ENCODE measurements at places on chromosomes 2 and 18.

GRCh38 chr2:130336150-130336876 lies 6.4 kb upstream of the IMP4 start:
- no peak for DNase-seq

DNA sequence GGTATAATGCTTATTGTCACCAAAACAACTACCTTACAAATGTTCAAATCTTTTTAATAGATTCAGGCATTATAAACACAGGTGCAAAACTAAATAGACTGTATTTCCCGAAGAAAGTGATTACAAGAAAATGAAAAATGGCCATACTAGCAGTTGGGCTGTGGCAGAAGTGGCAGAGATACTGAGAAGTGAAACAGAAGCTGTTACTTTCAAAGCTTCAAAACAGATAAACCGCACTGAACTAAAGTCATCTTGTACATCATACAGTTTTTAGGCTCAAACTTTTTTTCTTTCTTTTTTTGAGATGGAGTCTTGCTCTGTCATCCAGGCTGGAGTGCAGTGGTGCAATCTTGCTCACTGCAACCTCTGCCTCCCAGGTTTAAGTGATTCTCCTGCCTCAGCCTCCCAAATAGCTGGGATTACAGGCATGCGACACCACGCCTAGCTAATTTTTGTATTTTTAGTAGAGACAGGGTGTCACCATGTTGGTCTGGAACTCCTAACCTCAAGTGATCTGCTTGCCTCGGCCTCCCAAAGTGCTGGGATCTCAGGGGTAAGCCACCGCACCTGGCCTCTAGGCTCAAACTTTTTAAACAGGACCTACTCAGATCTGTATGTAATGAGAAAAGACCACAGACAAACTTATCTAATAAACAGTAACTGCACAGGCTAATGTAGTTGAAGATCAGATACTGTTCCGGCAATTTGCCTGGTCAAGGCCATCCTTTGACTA lies 77.9 kb upstream of the SATB2 start:
- DNase-seq: no peak

DNA sequence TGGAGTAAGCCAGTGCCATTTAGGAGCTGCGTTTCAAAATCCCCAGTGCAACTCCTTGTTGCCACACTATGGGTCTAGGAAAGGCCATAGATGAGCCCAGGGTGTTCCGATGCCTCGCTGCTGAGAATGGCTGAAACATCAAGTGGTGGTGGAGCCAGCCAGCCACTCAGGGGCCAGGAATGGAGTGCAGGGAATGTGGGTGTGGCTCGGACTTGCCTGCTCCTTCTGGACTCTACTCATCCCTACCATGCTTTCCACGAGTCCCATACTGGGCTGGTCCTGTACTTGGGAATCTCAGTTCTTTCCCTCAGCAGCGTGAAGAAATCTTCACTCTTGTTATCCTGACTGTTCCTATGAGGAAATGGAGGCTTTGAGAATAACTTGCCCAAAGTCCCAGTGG lies 143.5 kb downstream of the INSIG2 start:
- no peak for DNase-seq

GRCh38 chr2:12704378-12704777 lies 12.4 kb upstream of the TRIB2 start:
- DNase-seq: no peak

DNA sequence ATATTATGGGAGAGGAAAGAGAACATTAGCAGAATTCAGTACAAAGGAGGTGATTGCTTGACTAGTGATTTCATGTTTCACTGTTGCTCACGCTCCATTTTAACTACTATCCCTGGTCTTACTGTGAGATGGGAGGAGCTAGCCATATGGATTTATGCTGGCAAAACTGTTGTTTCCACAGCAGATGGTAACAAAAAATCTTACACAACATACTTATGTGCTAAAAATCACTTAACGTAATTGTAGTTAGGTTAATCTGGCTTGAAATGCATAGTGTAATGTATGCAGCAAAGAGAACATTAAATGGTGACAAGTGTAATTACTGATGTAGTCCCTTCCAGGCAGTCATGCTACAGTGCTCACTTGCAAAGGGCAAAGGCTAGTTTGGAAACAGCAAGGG lies 155.6 kb upstream of the LYPD1 start:
- no peak for DNase-seq

DNA sequence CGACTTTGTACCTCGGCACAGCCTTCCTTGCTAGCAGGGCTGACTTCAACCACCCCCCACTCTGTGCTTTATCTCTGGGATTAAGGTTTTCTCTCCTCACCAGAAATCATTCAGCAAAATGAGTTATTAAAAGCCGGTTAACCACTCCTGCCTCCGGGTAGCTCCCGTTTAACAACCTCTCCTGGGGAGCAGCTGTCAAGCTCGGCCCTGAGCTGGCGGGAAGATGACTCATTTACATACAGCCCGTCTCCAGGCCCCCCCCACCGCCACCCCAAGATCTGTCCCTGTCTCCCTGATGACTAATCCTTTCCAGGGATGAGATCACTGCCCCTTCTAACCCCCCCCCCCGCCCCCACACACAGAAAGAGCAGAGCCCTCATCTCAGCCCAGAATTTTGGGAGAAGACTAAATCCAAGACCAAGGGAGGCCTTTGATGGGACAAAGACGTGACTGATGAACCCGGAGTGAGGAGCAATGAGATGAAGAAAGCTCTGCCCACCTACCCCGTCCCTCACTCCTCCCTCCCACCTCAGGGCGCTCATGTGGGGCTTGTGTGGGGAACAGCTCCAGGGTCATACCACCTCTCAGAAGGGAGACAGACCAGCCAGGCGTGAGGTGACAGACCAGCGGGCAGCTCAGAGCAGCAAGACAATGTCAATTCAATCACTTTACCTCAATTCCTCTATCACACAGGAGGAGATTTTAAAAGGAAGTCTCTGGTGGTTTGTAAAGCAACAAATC lies 131.4 kb downstream of the MSH2 start:
- DNase-seq: no peak

DNA sequence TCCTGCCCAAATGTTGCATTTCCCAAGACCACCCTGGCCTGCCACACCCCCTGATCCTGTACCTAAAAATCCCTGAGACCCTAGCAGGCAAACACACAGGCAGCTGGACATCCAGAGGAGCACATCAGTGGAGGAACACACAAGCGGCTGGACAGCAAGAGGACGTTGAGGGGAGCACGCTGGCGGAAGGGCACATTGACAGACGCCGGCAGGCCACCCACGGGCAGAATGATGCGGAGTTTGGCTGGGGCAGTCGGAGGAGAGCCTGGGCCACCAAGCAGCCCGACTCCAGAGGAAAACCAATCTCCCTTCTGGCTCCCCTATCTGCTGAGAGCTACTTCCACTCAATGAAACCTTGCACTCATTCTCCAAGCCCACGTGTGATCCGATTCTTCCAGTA lies 47.7 kb downstream of the EMX1 start:
- DNase-seq: no peak

DNA sequence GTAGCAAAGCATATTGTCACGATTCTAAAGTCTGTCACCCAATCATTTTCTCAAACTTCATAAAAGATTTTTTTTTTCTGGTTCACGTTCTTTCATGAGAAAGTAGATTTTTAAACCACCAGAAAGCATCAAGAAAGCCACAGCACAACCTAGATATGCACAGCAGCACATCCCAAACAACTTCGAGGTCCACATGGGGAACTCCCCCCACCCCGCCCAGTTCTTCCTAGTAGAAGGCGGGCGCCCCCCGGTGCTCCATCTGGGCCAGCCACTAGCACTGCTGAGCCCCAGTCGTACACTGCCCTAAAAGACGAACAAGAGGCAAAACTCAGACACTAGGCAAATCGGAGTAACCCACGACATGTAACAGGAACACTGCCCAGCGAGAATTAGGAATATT lies 15.5 kb downstream of the HDLBP start:
- no peak for DNase-seq

- DNase-seq: no peak
Measured at GRCh38 chr2:38016219-38016618, 59.7 kb downstream of the CYP1B1 start.

DNA sequence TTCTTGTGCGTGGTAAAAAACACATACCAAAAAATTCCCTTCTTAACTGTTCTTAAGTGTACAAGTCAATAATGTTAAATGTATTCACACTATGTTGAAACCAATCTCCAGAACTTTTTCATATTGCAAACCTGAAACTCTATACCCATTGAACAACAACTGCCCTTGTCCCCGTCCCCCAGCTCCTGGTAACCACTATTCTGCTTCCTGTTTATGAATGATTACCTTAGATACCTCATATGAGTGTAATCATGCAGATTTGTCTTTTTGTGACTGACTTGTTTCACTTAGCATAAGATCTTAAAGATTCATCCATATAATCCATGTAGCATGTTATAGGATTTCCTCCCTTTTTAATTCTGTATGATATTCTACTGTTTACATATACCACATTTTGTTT lies 59.9 kb downstream of the NAT8 start:
- no peak for DNase-seq

- DNase-seq: no peak
Measured at GRCh38 chr18:6248017-6248416, 166.7 kb downstream of the L3MBTL4 start.

DNA sequence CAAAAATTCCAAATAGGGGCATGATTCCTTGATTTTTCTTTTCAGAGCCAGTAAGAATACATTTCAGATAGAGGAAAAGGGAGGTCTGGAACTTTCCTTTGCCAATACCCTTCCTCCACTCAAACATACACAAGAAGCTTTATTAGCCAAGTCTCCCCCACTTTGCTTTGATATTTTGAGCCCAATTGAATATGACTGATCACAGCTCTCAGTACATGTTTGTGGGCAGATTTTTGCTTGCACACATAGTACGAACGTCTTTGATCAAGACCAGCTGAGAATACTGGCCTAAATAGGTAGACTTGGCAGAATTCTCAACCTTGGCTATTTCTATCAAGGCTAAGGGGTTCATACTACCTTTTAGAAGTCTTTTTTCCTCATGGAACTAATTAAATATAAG lies 148.8 kb upstream of the PGAP1 start:
- no peak for DNase-seq

DNA sequence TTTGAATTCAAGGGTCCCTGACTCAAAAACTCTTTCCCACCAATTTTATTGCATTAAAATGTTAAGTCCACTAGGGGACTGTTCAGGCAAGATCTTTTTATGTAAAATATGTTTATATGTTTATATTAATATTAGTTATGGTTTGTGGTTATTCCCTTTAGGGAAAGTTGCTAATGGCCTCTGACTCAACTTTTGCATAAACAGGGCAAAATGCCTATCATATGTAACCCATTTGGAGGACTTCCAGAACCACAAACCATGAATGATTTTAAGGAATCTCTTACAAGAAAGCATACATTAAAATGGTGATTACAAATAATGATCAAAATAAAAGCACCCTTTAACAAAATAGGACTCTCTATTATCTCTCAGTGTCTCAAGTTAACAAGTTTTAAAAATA lies 1484.5 kb upstream of the ZEB2 start:
- DNase-seq: no peak

- no peak for DNase-seq
Measured at GRCh38 chr2:224973112-224974016, 68.9 kb downstream of the DOCK10 start.

DNA sequence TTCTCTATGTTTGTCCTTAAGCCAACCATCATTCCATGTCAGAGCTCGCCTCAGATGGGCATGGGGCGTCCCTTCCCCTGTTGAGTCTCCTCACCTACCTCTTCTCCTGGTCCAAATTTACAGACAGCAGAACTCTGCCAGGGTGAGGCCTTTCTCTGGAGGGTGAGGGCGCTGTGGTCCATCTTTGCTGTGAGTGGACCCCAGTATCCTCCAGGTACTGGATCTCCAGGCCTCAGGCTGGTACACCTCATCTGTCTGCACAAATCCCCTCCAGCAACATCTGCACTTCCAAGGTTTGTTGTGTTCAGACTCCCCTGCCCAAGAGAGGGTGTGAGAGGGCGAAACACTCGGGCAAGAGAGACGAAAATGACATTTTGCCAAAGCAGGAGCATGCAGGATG lies 63.9 kb upstream of the EDAR start:
- no peak for DNase-seq

DNA sequence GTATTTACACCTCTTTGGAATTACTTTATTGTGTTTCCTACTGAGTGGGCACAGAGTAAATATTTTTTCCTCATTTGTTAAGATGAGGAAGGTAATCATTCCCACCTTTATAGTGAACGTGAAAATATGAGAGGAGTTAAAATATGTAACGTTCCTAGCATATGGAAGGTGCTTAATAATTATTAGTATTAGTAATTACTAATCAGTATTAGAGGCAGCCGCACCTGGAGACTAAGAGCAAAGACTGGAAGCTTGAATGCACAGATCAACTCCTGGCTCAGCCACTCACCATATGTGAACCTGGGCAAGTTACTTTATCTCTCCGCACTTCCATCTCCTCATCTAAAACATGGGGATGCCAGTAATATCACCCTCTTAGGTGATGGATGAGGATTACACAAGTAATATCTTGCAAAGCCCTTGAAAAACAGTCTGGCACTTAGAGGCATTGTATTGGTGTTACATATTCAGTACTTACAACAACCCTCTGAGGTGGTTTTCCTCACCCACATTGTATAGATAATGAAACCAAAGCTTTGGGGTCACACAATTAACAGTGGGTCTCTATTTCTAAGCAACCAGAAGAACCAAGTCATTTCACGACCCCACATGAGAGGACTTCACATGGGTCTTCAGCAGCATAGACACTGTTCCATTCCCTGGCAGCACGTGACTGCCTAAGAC lies 100.3 kb upstream of the KCTD1 start:
- DNase-seq: no peak

DNA sequence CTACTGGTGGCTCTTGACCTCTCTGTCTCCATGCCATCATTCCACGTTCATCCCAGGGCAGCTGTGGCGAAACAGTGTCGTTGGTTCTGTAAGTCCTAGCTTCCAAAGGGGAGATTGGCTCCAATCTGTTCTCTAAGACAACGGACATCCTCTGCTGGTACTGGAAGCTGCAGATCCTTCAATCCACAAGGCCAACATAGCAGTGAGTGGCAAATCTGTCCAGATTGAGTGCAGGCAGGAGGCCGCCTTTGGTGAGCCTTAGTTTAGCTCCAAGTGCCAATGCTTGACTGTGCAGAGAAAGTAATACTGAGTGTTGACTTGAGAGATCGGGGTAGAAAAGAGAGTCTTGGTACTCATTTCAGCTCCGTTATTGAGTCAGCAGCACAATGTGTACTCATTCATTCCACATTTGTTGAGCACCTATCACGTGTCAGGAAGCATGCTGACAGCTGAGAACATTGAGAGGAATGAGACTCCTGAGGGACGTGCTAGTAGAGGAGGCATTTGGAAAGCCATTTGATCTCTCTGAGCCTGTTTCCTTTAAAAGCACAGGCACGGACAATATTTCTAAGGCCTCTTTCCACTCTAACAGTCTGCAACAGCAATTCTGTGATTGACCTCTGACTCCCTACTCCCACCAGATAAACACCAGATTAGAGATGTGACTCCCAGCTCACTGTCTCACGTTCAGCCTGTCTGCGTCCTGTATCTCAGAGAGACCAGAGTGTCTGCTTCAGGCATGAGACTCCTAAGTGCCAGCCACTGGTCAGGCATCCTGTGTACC lies 306.0 kb downstream of the CLIP4 start:
- no peak for DNase-seq

GRCh38 chr2:187125318-187125717 lies 276.3 kb upstream of the ZSWIM2 start:
- no peak for DNase-seq

All from stimulated activated CD4-positive, alpha-beta T cell treated with anti-CD3 and anti-CD28 coated beads, Interleukin-1b, Interleukin-23, amount 100 ng/mL, for 1 hour (primary cell).